Cerebellar nuclear complex (tissue), 1 donor: ENCODE measurements at places on chromosomes 11 and 22.

DNA sequence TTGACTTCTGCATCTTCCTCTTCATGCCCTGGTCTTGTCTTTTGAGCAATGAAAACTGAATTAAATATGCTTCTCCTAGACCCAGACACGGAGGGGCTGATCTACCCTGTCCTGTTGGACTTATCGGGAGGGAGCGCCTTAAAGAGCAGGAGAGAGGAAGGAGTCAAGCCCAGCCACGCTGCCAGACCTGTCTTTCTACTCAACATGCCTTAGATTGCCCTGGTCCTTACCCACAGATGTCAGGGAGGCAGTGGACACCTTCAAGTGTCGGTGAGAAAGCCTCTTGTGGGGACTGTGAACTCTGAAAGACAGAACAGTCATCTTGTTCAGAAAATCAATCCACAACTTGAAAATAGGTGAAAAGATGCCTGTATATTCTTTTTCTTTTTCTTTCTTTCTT, 61.8 kb downstream of the IRAG1 start:
- DNase-seq = no peak

DNA sequence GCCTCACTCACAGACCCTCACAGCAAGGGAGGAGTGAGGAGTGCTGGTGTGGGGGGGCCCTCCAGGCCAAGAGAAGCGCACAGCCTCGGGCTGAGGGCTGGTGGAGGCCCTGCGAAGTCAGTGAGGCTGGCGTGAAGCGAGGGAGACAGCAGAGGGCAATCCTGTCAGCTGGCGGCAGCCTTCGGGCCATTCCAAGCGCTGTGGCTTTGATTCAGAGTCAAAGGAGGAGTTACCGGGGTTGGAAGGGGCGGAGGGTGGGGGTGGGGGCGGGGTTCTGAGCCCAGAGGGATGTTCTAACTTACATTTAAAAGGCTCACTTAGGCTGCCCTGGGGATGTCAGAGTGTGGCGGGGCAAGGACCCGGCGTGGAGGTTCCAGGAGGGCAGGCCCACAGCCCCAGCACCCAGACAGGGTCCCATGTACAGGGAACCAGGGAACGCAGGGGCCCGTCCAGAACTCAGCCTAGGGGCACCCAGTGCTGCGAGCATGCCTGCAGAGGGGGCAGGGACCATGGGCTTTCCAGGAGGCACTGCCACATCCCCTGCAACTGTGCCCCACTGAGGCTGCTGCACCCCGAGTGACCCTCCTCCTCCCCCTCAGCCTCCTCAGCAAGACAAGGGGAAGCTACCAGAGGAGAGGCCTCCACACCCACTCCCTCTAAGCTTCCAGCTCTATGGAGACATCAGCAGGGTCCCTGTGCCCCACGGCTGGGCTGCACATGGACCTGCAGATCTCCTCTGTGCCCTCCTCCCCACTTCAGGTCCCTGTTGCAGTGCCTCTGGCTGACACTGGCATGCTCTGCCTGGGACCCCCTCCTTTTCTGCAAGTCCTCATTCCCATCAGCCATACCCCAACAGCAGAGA, 39.7 kb upstream of the TTLL12 start:
- no peak for DNase-seq

- DNase-seq = no peak
Measured at GRCh38 chr11:36774603-36775002, 176.6 kb upstream of the RAG2 start.

DNA sequence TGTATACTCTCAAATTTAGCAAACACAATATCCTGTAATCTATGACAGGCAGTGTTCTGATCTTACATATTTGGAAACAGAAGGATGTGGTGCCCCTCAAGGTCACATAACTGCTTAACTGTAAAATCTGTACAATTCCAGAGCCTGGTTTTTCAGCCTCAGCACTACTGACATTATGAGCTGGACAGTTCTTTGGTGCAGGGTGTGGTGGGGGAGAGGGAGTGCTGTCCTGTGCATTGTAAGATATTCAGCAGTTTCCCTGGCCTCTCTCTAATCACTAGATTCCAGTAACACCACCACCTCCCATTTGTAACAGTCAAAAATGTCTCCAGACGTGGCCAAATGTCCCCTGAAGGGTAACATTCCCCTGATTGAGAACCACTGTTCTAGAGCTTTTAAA, 1.8 kb upstream of the OR5B21 start:
- DNase-seq = no peak

DNA sequence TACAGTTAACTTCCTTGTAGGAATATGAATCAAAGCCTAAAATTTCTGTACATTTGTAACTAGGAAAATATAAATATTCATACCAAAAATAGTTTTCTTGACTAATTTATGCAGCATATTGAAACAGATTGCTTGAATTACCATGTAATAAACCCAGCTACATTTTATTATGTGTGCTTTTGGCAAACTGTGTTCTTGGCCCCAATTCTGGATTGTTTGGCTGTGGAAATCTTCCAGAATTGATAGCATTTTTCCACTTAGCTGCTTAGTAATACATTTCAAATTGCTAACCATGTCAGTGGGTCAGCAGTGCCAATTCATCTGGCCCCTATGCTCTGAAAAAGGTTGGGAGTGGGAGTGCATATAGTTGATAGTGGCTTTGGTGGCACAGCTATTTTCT, 32.3 kb downstream of the PDHX start:
- DNase-seq = no peak

GRCh38 chr22:38724926-38725571, 19.3 kb downstream of the GTPBP1 start:
- no peak for DNase-seq

GRCh38 chr22:19845054-19845722, 9.5 kb downstream of the GNB1L start:
- DNase-seq = no peak

- no peak for DNase-seq
Measured at GRCh38 chr11:88288560-88288959, 49.0 kb downstream of the CTSC start.

- DNase-seq = no peak
Measured at GRCh38 chr11:23961503-23962338, 535.1 kb upstream of the LUZP2 start.

GRCh38 chr11:68479390-68479789, 18.8 kb downstream of the PPP6R3 start:
- DNase-seq = no peak

DNA sequence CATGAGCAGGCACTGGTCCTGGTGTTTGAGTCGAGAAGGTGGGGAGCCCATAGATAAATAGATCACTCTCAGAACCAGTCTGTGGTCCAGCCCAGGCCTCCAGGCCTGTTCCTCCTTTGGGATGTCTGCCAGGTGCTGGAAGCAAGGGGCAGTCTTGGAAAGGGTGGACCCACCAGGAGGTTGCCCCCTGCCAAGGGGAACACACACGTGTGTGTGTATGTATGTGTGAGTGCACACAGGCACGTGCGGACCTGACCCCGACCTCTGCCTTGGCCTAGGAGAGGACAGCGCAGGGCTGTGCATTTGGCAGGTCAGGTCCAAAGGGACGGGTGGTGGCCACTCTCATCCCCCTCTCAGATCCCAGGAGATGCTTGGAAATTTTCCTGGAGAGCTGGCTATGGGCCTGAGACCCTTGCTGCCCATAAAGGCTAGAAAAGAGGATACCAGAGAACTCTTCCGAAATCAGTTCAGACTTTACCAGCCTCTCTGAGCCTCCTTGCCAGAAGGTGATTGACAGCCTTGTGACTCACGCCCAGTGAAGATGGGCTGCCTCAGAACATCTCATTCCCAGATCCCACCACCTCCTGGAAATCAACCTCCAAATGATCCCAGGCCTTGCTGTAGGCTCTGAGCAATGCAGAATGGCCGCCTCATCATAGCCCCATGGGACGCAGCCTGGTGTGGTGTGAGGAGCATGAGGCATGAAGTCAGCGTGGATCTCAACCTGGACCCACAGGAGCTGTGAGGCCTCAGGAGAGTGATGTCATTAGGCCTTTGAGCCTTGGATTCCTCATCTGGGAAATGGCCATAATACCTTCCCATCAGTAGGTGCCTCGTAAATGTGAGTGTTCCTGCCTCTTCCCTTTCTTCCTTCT, 24.0 kb upstream of the CREB3L1 start:
- no peak for DNase-seq

GRCh38 chr11:133202816-133203215, 329.5 kb downstream of the OPCML start:
- no peak for DNase-seq

DNA sequence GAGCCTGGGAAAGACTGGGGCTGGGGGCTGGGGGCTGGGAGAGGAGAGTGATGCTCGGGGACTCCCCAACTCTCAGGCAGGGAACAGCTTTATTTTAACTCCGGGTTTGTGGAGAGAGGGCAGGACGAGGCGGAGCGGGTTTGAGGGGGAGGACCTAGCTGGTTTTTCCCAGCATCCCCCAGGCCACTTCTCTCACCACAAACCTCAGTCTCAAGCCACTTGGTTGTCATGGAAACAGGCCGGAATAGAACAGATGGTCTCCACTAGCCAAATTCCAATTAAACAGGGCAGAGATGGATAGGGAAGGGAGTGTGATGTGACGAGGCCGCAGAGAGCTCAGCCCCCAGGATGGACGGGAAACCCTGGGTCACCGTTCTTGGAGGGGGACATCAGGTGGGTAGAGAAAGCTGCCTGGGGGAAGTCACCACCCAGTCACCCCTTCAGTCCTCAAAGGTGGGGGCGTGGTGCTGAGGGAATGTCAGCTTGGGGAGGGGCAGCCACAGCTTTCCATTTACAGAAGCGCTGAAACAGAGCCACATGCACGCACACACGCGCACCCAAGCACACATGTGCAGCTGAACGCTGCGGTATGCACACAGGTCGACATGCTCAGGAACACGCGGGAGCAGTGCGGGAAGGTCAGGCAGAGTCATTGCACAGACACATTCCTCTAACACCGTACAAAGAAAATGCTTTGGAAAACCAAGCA, 19.2 kb downstream of the NECTIN1 start:
- peak; percentile 94 for DNase-seq

- DNase-seq = no peak
Measured at GRCh38 chr11:108206969-108207682, 15.3 kb downstream of the NPAT start.

DNA sequence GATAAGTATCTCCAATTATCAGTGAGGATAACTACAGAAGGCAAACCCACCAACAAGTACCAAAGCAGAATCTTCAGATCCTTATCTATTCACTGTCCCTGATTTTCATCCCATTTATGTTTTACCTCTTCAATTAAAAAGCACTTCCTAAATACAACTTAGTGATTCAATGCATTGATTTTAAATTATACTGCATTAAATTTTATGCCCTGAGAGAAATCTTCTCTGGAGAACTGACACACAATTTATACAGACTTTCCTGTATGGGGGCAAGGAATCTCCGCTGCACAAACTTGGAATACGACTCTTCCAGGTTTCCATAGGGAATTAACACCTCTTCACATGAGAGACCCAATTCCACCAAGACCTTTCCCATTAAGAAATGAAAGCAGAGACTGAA, at the start of gene OR10A3:
Gene OR10A3, minus strand, starts transcription at position 101 of the 400 bp plus-strand sequence. CDS start 2,188 bp downstream, outside the sequence.
- no peak for DNase-seq

- no peak for DNase-seq
Measured at GRCh38 chr11:108224366-108224765, 1.5 kb downstream of the ATM start.

DNA sequence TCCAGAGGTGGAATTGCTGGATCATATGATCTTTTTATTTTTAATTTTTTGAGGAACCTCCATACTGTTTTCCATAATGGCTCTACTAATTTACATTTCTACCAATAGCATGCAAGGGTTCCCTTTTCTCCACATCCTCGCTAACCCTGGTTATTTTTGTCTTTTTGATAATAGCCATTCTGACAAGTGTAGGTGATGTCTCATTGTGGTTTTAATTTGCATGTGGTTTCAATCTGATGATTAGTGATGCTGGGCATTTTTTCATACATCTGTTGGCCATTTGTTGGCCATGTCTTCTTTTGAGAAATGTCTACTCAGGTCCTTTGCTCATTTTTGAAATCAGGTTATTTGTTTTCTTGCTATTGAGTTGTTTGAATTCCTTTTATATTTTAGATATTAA, 15.4 kb upstream of the OR4D5 start:
- DNase-seq = no peak

DNA sequence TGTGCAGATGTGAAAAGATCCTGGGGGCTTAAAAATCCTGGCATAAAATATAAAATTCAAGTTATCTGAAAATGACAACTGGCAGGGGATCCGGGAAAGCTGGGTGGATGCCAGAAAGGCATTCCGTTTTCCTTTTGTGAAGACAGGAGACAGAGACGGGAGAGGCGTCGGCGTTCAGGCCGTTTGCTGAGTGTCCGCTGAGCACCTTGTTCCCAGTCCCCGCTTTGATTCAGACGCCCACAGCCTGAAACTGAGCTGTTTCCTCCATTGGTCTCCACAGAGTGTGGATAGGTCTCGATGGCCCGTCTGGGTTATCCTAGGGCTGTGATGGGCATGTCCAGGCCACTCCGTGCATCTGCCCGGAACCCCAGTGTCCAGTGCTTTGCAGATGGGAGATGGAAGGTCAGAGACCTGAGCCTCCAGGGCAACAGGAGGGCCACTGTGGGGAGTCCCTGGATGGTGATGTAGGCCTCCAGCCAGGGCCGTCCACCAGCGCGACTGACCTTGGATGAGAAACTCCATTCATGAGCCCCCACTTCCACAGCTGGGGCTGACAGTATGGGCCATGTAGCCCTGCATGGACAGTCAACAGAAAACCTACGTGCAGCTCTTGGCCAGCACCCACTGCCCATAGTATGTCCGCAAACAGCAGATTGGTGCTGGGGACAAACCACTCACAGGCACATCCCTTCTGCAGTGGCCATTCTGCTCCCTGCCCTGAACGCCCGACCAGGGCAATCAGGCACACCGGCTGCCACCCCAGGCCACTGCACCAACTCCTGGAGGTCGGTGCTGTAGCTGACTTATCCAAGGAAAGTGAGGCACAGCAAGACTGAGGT, 11.6 kb downstream of the MRGPRF start:
- no peak for DNase-seq

DNA sequence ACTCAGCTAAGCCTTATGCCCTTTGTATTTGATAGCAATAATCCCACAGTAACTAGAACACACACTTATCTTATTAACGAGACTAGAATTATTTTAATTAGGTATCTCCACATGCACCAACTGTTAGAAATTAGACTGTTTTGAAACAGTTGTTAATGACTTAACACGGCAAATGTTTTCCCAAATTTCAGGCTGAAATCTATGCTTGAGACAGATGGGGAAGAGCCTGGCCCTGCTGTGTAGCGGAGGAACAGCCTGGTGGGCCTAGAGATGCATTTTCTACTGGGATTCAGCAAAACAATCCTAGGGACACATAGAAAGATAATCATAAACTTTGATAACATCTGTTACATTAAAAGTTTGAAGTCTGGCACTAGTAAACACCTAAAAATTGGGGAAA, 273.4 kb downstream of the TTC28 start:
- no peak for DNase-seq

- DNase-seq = no peak
Measured at GRCh38 chr22:49929211-49929979, 11.0 kb downstream of the CRELD2 start.

DNA sequence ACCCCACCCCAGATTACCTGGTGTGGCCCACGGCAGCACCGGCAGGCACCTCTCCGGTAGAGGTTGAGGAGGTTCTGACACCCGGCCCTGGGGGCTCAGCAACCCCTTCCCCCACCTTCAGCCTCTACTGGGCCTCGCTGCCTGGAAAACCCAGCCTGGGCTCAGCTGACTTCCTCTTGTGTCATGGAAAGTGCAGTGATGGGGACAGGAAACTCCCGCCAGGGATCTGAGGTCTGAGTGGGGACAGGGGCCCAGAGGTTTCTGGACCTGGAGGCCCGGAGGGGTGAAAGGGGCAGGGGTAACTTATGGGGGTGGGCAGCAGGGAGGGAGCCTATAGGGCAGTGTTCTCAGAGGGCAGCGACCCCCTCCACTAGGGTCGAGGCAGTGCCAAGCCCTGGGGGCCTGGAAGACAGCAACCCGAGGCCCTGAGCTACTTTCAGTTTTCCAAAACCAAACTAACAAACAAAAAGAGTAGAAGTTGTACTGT, 10.0 kb upstream of the CD5 start:
- DNase-seq = no peak

- no peak for DNase-seq
Measured at GRCh38 chr22:19473578-19473977, 5.4 kb downstream of the UFD1 start.
